ENCODE measurements at places on chromosomes 1 and 21.

GRCh38 chr1:245121523-245121922 is 33.3 kb upstream of the KIF26B start:
- DNase-seq, result no peak

DNA sequence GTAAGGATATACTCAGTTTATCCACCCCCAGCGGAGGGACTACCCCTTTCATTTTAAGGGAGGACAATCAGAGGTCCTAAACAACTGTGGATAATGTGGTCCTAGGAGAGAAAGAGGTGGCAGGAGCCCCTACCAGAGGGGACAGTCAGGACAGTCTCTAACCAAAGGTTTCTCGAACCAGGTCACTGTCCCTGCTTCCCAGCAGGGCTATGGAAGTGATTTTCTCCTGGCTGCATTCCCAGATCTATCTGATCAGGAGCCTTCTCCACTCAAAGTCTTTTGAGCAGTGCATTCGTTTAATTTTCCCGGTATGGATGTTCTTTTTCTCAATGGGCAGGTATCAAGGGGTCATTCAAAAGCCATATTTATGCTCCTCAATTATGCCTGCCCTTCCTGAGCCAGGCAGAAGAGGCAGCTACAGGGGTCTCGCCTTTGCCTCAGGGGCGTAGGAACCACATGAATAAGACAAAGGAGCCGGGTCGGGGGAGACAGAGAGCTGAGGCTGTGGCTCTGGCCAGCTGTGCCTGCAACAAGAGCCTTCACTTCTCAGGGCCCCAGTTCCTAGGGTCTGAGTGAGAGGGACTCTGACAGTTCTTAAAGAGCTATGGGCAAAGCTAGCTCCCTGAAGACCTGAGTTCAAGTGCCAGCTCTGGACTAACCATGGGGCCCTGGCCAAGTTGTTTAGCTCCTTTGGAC is 62.5 kb upstream of the DMRTB1 start:
- DNase-seq, result peak; percentile 4

DNA sequence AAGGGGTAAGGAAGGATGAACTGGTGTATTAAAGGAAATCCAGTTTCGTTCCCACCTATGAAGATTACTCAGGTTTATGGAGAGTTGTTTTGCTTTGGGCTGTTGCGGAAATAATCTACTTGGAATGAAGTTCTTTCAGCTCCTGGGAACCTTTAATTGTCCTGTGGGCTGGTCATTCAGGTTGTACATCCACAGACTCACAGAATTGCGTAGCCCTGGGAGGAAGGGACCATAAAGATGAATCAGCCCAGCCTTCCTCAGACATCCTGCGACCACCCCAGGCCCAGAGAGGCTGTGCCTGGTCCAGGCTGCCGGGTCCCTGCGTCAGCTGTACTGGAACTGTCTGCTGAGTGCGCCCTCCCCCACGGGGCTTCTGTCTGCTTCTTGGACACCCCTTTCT is 72.7 kb downstream of the GALNT2 start:
- no peak for DNase-seq

DNA sequence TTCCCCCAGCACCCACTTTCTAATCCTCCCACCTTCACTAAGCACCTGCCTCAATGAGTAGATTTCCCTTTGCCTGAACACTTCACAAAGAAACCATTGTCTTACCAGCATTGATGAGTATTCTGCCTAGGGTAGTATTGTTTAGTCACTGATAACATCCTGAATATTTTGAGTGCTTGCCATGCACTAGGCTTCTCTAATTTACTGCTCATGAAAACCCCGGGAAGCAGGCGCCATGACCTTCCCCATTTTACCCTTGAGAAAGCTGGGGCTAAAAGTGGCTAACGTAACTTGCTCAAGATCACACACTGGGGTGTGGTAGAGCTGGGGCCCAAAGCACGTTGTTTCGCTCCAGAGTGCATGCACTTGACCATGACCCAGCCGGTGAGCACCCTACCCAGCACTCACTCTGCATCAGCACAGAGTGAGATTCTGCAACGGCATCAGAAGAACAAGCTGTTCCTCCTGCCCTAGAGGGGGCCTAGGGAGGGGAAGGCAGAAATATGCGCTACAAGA is 10.6 kb upstream of the F3 start:
- no peak for DNase-seq

DNA sequence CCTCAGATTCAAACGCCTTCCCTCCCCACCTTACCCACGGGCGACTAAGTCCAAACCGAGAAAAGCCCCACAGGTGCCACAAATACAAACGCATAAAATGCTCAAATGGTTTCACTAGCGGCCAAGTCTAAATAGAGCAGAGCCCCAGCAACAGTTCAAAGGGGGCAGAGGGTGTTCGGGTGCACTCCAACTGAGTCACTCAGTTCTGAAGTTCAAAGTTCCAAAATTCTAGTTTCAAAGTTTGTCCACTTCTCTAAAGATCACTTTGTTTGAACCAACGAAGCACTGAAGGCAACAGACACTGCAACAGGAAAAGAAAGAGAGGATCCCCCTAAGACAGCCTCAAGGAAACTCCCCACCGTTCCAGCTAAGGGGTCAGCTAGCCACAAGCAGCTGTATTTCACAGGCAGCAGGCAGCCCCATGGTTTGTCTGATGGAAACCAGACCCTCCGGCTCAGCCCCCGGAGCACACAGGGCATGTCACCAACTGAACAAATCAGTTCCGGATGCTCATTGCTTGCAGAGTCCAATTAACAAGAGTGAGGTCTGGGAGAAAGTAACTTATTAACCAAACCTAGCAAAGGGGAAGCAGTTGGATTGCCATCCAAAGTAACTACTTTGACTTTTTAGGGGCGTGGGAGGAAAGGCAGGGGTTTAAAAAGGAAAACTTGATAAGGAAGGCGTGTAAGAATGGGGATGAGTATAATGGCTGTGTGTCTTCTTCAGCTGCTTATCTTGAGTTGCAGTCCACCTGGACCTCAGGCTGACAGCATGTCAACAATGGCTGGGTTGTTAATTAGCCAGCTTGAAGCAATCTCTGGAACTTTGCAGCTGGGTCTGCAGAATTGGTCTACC is 1423.9 kb upstream of the PRMT6 start:
- DNase-seq, result no peak

GRCh38 chr1:237120683-237121082 is 78.7 kb downstream of the RYR2 start:
- no peak for DNase-seq

- DNase-seq, result no peak
These were observed 279.5 kb upstream of the NR5A2 start for GRCh38 chr1:199747984-199748383.

GRCh38 chr1:70487910-70488665 is 77.0 kb downstream of the CTH start:
- no peak for DNase-seq

DNA sequence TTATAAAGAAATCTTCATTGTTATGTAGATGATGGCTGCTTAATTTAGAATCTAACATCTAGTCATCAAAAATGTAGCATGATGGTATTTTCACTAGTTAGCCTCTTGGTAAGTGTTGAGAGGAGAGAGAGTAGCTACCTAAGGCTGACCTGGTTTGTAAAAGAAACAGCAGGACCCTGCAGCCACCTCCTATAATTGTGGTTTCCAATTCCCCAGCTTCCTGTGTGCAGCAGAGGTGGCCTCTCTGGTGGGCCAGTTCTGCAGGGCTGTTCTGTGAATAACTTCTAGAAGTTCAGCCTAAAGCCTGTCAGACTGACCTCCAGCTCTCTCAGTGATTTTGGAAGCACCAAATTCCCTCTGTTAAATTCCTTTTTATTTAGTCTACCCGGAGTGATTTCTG is 246.4 kb upstream of the LRRC7 start:
- DNase-seq, result no peak

- no peak for DNase-seq
These were observed 17.7 kb upstream of the KDM4A start for GRCh38 chr1:43632135-43632670.

DNA sequence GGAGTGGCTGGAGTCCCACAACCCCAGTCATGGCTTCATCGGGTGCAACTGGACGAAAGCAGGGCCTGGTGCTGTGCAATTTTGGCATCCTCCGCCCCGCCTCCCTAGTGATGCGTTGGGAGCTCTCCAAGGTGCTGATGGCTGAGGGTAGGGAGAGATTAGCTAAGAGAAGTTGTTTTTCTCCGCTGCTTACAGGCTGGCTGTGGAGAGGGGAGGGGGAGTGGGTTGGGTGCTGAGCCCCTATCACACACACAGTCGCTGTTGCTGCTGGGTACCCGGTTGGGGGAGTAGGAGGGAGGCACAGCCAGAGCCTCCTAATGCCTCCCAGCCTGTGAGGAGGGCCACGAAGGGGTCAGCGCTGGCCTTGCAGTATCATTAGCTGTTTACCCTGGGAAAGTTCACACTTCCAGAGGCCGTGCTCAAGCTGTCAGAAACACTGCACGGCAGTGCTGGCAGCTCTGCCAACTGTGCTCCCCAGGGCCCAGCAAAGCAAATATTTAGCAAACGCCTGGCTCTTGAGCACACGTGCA is 110.0 kb downstream of the GRIK3 start:
- no peak for DNase-seq

DNA sequence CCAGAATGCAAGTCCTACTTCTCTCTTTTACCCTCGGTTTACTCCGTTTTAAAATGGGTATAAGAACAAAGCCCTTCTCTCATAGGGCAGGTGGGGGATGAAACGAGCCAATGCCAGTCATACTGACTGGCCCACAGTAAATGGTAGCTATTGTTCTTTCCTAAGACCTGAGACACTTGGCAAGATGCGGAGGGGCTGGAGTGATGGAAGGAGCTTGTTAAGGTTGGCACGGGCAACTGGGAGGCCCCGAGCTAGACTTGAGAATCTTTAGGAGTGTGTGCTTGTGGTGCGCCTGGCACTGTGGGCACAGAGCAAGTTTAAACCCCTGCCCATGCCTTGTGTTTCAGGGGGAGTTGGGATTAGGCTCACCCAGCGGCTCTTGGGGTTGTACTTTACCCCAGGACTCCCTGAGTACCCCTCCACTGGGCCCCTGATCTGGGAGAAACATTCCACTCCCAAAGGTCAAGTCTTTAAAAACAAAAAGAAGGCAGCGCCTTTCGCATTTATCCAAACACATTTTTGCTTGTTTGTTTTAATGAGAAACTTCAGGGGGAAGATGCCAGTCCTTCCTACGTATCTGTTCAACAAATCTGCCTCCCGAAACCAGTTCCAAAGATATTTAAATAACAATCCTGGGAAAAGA is 240.6 kb upstream of the TMEM51 start:
- DNase-seq, result no peak

GRCh38 chr1:31586376-31587327 is 10.3 kb downstream of the TINAGL1 start:
- no peak for DNase-seq

DNA sequence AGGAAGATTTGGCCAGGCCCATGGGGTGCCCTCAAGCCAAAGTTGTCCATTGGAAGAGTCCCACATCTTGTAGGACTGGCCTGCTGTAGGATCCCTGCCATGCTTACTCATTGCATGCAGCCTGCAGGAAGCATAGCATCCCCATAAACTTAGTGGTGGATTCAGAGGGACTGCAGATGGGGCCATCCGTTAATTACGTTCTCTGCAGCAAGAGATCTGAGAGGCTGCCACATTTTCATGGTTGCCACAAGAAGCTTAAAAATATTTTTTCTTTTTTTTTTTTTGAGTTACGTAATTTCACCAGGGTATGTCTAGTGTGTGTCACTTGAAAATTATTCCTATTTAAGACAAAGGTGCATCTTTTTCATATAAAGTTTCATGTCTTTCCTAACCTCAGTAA is 329.7 kb upstream of the USP24 start:
- no peak for DNase-seq

DNA sequence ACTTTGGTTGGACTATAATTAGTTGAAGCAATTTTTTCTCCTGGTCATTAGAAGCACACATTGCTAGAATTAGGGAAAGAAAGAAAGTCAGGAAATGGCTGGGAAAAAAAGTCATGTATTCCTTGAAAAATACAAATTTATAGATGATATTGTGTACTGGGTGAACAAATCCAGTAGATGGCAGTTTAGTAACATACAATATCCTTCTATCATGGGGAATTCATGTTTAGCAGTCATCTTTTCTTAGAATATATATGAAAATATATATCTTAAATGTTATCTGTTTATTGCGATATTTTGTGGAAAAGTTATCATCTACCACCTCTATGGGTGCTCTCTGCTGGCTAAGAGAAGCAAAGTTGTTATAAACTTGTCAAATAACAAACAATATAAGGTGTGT is 13.1 kb upstream of the ZRANB2 start:
- no peak for DNase-seq

- DNase-seq, result peak; percentile 44
These were observed 779 bp upstream of the DEGS1 start for GRCh38 chr1:224182057-224182865.

DNA sequence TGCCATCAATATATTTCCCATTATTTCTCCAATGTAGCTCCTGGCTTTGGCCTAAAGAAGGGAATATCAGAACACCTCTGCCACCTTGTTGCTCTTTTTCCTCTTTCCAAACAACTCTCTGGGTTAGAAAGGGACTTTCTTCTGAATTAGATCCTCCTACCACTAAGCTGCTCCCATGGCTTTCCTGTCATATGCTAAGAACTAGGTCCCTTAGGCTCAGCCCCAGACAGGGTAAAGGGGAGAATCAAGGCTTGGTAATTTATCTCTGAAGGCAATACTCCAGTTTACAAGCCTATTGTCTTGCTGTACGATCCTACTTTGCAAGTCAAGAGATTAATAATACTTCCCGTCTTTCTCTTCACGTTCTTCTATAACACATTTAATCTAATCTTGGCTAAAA is 373.2 kb upstream of the DAB1 start:
- DNase-seq, result no peak

GRCh38 chr1:152185544-152186391 is 26.7 kb upstream of the RPTN start:
- peak; percentile 39 for DNase-seq

DNA sequence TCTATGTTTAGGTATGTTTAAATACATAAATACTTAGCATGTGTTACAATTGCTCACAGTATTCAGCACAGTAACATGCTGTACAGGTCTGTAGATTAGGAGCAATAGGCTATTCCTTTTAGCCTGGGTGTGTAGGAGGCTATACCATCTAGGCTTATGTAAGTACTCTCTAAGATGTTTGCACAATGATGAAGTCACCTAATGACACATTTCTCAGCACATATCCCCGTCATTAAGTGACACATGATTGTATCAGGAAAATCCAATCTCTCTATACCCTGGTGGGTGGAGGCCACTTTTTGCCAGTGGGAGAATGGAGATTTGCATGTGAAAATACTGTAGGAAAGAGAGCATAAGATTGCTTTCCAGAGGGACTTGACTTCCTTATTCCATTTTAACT is 5.5 kb upstream of the TEDDM1 start:
- DNase-seq, result no peak

- peak; percentile 60 for DNase-seq
These were observed at the start of gene MOB3C for GRCh38 chr1:46616277-46617107. Gene MOB3C, minus strand, starts transcription at chr1:46616811. Its CDS starts 3,490 bp downstream, at chr1:46613321.

- DNase-seq, result no peak
These were observed 35.8 kb upstream of the IFNGR2 start for GRCh38 chr21:33367309-33367973.

Data from CD4-positive, alpha-beta T cell treated with Interleukin-15 for 1 hour (primary cell).